ENCODE measurements at places on chromosomes 13 and 19.

DNA sequence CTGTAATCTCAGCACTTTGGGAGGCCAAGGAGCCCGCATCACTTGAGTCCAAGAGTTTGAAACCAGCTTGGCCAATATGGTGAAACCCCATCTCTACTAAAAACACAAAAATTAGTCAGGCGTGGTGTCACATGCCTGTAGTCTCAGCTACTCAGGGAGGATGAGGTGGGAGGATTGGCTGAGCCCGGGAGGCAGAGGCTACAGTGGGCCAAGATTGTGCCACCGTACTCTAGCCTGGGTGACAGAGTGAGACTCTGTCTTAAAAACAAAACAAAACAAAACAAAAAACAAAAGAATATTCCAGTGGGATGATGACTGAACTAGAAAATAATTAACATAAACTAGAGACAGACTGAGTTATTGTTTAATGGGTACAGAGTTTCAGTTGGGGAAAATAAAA, 81.7 kb upstream of the ABCC4 start:
- no peak for DNase-seq

GRCh38 chr19:56076498-56076897, 44.6 kb downstream of the ZNF787 start:
- peak; percentile 65 for DNase-seq

GRCh38 chr13:112793545-112794445, 104.0 kb downstream of the ATP11A start:
- no peak for DNase-seq

GRCh38 chr19:36973021-36973843, 57.1 kb downstream of the ZNF568 start:
- DNase-seq = peak; percentile 85

GRCh38 chr19:12092956-12093355, 28.4 kb downstream of the ZNF844 start:
- no peak for DNase-seq

GRCh38 chr19:18252370-18252717, 21.9 kb downstream of the IQCN start:
- no peak for DNase-seq

DNA sequence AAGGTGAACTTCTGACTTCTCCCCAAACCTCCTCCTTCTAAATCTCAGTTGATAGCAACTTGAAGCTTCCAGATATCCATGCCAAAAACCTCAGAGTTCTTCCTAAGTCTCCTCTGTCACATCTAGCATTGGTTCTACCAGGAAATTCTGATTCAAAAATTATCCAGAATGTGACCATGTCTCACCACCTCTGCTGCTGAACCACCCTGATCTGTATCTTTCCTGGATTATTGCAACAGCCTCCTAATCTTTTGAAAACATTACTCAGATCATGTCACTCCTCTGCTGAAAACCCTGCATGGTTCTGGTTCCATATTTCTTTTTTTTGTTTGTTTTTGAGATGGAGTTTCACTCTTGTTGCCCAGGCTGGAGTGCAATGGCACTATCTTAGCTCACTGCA, 78.7 kb upstream of the TNFSF11 start:
- no peak for DNase-seq

DNA sequence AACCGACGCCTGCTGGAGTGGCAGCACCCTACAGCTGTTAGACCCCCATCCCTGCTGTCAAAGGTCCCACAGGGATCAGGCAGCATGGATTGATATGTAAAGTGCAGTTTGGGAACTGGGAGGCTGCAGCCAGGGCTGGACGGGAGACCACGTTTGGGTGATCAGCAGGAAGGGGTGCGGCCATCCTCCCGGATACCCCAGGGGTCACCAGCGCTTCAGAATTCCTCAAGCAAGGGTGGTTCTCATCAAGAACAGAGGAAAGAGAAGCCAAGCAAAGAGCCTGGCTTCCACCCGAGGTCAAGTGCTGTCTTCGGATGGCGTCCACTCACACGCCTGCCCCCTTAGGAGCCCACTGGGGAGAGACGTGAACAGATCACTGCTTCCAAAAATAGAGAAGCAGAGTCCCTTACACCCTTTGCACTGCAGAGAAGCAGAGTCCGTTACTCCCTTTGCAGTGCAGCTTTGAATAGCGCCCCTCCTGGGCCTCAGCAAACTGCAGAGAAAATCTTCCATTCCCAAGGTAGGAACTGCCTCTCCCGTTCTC, 35.5 kb downstream of the DHRS12 start:
- no peak for DNase-seq

DNA sequence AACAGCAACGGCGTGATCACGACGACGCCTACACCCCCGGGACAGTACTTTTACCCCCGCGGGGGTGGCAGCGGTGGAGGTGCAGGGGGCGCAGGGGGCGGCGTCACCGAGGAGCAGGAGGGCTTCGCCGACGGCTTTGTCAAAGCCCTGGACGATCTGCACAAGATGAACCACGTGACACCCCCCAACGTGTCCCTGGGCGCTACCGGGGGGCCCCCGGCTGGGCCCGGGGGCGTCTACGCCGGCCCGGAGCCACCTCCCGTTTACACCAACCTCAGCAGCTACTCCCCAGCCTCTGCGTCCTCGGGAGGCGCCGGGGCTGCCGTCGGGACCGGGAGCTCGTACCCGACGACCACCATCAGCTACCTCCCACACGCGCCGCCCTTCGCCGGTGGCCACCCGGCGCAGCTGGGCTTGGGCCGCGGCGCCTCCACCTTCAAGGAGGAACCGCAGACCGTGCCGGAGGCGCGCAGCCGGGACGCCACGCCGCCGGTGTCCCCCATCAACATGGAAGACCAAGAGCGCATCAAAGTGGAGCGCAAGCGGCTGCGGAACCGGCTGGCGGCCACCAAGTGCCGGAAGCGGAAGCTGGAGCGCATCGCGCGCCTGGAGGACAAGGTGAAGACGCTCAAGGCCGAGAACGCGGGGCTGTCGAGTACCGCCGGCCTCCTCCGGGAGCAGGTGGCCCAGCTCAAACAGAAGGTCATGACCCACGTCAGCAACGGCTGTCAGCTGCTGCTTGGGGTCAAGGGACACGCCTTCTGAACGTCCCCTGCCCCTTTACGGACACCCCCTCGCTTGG, 966 bp downstream of the JUNB start:
- peak; percentile 84 for DNase-seq

- no peak for DNase-seq
These were observed 140.9 kb upstream of the MAB21L1 start for GRCh38 chr13:35617420-35617819.

- DNase-seq = peak; percentile 93
These were observed at the start of gene ZNF135 for GRCh38 chr19:58059003-58059670. TSS of gene ZNF135 (plus strand) at chr19:58059282. CDS start at chr19:58060003, 721 bp downstream.

DNA sequence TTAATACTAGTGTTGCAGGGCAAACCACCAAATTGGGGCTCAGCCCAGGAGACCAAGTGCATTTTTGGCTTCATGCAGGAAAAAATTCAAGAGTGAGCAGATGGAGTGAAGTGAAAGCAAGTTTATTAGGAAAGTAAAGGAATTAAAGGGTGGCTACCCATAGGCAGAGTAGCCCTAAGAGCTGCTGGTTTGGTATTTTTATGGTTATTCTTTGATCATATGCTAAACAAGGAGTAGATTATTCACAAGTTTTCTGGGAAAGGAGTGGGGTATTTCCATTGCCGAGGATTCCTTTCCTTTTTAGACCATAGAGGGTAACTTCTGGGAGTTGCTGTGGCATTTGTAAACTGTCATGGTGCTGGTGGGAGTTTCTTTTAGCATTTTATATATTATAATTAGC, 459.0 kb downstream of the KLF5 start:
- no peak for DNase-seq

DNA sequence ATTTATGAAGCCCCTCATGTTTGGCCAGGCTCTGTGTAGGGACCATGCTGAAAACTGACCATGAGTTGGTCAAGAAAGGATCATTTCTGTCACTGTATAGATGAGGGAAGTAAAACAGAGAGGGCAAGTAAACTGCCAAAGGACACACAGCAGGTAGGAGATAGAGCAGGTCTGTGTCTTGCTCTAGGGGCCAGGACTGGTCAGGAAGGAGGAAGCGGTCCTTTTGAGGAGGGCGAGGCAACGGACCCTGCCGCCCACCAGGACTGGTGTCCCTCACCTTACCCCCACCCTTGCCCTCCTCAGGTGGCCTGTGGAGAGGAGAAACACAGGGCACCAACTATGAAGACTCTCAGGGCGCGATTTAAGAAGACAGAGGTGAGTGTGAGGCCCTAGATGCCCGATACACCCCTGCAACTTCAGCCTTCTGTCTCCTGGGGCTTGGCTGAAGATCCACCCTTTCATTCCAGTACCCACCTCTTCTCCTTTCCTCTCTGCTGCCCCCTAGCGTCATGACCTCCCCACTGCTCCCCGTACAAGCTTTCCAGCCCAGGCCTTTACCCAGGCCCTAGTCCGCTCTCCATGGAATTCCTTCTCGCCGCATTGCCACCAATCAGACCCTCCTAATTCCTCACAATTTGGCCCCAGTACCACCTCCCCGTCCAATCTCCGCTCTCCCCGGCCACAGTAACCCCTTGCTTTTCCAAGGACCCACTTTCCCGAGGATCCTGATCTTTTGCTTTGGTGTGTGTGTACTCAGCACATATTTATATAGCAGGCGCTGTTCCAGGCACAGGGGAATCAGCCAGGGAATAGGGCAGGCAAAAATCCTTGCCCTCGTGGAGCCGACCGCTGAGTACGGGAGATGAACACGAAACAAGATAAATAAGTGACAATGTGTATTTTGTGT, 3.9 kb downstream of the ANKRD24 start:
- peak; percentile 56 for DNase-seq

- no peak for DNase-seq
These were observed 271.7 kb upstream of the EDNRB start for GRCh38 chr13:78190296-78190695.

All from ovary (tissue), 10 donors.